Renal cortical epithelial cell (primary cell): ENCODE measurements at places on chromosomes 3 and 15. TPM values are rescaled to one million over a fixed set of nuclear protein-coding genes. Genes with fewer than 3 reads are reported as not detected.
A peak's percentile ranks its signal among the peaks of the same experiment; 100 is the strongest.

- peak; percentile 8 for DNase-seq
These were observed 45.3 kb downstream of the CAPN3 start for GRCh38 chr15:42404461-42405235.

DNA sequence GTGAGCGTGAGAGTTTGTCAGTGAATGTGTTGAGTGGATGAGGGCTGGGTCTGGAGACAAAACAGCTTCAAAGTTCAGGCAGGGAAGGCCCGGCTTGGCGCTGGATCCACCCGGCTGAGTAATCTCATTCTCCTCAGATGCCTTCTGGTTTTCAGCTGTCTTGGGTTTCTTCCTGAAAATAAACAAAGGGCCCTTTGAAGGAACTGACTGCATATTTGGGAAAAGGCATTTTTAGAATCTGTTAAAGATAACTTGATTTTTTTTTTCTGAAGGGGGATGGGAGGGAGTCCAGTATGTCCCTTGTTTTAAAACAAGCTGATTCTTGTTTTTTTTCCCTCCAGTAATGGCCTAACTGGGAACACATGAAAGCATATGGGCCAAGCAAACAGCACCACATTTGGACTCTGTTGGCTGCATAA is 86.4 kb downstream of the TIGIT start:
- DNase-seq = peak; percentile 33

- DNase-seq = peak; percentile 64
These were observed 110.5 kb upstream of the ABHD17C start for GRCh38 chr15:80584561-80584964.

- no peak for DNase-seq
These were observed 153.8 kb downstream of the MTHFS start for GRCh38 chr15:79743032-79743431.

GRCh38 chr3:50807266-50807665 is 132.5 kb downstream of the DOCK3 start:
- peak; percentile 40 for DNase-seq

Gene VPS13C
- 58.5 and 117 TPM in 2 replicates for total RNA-seq

Gene CYP1A1
- total RNA-seq = 1.7 TPM in 1 of 2 replicates, not detected in the other

Gene EIF3J
- 42.4 and 129 TPM in 2 replicates for total RNA-seq

DNA sequence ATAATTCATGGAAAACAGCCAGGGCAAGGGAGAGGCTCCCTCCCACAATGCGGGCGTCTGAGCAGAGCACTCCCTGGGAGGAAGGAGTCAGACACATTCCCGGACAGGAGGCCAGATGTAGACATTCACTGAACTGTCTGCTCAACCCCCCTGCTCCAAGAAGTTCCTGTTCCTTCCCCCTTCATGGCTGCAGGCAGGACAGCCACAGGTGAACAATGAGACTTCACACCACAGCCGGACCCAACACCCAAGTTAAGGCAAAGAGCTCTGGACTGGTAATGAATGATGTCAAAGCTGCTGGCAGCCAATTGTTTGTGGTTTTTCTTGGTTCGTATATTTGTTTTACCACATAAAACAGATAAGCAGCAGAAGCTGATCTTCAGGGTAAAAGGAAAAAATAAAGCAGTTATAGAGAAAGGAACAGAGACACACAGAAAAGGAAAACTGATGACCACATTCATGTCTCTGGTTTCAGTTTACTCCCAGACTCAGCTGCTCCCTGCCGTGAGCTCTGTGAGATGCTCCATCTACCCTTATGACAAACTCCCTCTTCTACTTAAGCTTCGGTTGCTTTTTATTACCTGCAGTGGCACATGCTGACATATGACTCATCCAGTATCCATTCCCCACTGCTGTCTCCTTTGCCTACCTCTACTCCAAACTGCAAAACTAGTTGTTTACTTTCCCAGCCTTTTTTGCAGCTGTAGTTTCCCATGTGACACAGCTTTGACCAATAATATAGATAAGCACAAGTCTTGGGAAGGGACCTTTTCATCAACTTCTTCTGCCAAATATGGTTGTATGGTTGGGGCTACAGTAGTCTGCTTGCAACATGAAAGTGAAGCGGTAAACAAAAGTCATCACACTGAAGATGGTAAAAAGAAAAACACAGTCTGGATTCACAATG is 33.1 kb downstream of the DZIP1L start:
- DNase-seq = peak; percentile 94
